ENCODE measurements at places on chromosomes 1 and 21.

GRCh38 chr21:33865176-33865575 lies 50.4 kb downstream of the ATP5PO start:
- DNase-seq: no peak

- no peak for DNase-seq
Observed at GRCh38 chr1:57124768-57125446, 159.1 kb upstream of the C8B start.

DNA sequence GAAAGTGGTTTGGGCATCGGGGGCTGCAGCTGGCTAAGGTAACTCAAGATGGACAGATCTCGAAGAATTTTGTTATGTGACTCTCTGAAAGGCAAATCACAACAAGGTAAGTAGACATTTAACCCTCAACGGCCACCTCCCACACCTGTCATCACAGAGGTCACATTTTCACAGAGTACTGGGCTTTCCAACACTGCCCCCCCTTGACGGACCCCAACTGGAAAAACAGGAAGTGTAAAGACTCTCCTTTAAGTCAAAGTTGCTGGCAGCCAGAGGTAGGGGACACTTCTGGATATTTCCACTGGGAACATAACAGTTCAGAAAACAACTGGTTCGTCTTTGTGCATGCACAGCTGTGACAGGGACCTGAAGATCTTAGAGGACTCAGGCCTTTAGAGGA lies 22.3 kb downstream of the NOL9 start:
- no peak for DNase-seq

GRCh38 chr1:42993502-42994136 lies 35.0 kb upstream of the SLC2A1 start:
- no peak for DNase-seq

DNA sequence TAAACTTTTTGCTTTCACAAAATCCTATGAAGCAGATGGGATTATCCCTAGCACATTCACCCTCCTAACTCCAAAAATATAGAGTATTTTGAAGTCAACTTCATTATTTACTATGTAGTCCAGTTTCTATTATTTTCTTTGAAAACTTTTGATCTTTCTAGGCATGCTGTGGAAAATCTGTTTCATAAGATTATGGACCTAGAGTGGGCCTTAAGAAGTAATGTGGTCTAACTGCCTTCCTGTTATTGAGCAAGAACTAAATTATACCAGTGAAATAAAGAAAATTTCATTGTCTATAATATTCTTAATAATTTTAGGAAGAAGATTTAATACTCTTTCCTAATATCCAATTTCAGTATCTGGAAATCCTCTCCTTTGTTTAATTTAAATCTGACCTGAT lies 58.1 kb downstream of the PRKACB start:
- DNase-seq: no peak

DNA sequence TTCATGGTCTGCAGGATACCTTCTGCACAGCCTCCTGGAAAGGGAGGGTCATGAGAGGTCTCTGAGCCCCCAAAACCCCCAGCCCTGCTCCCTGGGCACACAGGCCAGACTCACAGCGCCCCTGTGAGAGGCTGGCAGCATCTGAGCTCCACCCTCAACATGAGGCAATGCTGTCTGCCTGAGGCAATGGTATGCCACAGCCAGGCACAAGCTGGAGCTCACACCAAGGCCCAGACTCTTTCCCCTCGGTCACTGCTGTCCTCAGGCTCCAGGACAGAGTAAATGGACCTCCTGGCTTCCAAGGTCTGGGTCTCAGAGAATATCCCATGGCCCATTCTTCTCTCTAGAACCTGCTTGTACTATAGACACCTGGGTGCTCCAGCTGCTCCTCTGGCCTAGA lies 17.2 kb downstream of the MEF2D start:
- DNase-seq: no peak

GRCh38 chr1:81490614-81491013 lies 310.1 kb upstream of the ADGRL2 start:
- DNase-seq: no peak

GRCh38 chr1:238089615-238090014 lies 198.9 kb upstream of the ZP4 start:
- no peak for DNase-seq

DNA sequence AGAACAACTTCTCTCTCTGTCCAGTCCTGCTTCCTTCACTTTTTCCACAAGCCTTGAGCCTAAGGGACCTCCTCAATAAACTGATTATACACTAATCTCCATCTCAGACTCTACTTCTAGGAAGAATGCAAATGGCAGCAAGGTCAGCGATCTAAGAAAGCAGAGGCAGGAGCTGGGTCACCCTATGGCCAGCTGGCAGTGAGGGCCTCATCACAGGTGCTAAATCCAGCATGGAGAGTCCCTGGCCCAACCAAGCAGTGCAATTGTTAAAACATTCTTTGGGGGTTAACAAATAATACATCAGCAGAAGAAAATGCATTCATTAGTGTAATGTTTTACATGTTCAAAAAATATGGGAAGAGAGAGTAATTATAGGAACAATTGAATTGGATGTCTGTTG lies 416.0 kb downstream of the SIPA1L2 start:
- DNase-seq: no peak
